ENCODE measurements at places on chromosomes 16 and 17.

GRCh38 chr17:31811101-31811500, 47.9 kb downstream of the COPRS start:
- no peak for DNase-seq

GRCh38 chr16:82360024-82360783, 190.2 kb upstream of the MPHOSPH6 start:
- no peak for DNase-seq

GRCh38 chr17:61335845-61336655, 63.6 kb upstream of the TBX2 start:
- no peak for DNase-seq

DNA sequence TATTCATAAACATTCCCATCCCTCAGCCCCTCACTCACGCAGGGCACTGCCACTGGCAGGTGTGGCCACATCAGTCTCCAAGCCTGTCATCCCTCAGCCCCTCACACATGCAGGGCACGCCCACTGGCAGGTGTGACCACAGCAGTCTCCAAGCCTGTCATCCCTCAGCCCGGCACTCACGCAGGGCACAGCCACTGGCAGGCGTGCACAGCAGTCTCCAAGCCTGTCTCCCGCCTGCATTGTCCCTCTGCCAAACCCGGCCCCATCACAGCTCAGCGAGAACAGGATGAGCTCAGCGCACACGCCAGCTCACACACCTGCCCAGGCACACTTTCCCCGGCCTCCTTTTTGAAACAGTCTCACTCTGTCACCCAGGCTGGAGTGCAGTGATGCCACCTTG, 11.4 kb upstream of the KREMEN2 start:
- DNase-seq, result no peak

- DNase-seq, result no peak
Measured at GRCh38 chr16:1182950-1183907, 30.3 kb downstream of the CACNA1H start.

DNA sequence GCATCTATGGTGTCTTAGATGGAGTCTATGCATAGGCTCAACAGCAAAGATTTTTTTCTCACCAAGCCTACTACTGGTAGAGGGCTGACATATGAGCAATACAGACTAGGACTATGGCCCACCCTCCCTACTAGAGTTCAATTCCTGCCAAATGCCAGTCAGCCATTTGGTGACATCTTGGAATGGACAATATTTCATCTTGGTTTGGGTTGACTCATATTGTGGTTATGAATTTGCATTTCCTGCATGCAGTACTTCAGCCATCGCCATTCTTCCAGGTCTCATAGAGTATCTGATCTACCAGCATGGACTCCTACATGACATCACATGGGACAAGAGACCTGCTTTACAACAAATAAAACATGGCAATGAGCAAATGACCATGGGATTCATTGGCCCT, 778.1 kb upstream of the SOX9 start:
- DNase-seq, result no peak

DNA sequence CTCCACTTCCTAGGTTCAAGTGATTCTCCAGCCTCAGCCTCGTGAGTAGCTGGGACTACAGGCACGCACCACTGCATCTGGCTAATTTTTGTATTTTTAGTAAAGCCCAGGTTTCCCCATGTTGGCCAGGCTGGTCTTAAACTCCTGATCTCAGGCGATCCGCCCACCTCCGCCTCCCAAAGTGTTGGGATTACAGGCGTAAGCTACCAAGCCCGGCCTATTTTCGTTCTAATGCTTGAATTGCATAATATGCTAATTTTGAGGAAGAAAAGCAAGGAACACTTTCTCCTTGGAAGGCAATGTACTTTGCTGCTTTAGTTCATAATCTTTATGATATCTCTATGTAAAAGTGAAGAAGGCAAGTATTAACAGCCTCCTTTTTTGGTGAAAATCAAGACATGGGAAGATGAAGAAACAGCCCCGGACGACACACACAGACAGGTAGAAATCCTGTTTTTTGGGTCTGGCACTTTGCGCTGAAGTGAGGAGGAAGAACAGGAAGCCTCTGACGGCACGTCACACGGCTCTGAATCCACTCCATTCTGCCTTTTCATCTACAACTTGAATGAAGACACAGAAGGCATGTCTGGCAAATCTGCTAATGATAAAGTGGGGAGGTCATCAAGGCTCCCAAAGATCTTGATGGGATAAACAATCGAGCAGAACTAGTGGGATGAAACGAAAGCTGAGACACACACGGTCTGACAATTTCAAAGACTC, 24.9 kb downstream of the VPS53 start:
- no peak for DNase-seq

GRCh38 chr16:64408699-64409098, 713.2 kb downstream of the CDH11 start:
- DNase-seq, result no peak

GRCh38 chr17:16407911-16408588, 7.3 kb upstream of the TRPV2 start:
- no peak for DNase-seq

DNA sequence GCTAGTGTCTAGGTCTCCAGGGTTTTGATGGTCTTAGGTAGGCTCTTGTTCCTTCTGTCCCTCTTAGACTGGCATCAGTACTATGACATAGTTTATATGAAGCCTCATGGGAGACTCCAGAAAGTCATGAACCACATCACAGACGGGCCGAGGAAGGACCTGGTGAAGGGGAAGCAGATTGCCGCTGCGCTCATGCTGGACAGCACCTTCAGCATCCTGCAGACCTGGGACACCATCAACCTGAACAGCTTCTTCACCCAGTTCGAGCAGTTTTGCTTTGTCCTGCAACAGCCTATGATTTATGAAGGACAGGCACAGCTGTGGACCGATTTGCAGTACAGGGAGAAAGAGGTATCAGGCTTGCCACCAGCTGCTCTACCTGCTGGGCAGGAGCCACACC, 34.0 kb downstream of the RNF213 start:
- DNase-seq, result no peak

- no peak for DNase-seq
Measured at GRCh38 chr17:57174591-57174990, 81.7 kb upstream of the MSI2 start.

- DNase-seq, result no peak
Measured at GRCh38 chr17:9071811-9072498, 50.6 kb downstream of the NTN1 start.

- DNase-seq, result no peak
Measured at GRCh38 chr16:89545044-89545830, 15.2 kb upstream of the RPL13 start.

DNA sequence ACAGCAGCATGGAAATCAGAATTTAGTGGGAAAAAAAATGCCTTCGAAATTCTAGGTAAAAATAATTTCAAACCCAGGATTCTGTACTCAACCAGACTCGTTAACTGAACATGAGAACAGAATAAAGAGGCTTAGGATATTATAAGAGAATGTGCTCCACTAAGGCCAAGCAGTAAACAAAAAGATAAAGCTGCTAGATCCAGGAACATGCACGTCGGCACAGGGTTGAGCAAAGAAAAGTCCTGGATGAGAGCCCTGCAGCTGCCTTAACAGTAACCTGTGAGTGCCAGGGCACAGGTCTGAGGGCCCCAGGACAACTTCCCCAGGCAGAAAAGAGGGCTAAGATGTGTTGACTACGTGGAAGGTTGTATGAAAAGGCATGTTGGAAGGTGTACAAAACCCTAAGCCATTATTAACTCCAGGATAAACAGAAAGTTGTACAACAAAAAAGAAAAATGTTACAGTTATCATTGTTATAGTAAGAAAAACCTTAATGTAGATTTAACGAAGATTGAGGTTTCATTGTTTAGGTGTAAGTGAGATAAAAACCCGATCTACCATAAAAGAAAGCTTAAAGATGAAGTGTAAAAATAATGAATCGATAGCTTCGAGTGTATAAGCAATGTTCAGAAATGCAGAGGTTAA, 42.3 kb upstream of the RBFOX3 start:
- no peak for DNase-seq
